Caudate nucleus (tissue), 63 donors: ENCODE measurements at places on chromosomes 4 and X.

DNA sequence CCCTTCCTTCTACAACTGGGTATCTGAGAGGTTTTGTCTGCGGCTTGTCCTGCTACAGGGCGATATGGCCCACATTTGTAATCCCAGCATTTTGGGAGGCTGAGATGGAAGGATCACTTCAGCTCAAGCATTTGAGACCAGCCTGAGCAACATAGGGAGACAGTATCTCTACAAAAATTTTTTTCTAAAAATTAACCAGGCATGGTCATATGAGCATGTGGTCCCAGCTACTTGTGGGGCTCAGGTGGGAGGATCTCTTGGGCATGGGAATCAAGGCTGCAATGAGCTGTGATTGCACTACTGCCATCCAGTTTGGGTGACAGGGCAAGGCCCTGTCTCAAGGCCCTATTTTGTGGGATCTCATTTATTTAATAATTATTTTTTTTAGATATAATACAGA is 420.6 kb upstream of the PABPC4L start:
- no peak for DNase-seq

GRCh38 chr4:14184265-14184664 is 556.7 kb upstream of the BOD1L1 start:
- DNase-seq = no peak

- no peak for DNase-seq
Observed at GRCh38 chr4:158496030-158496741, 25.5 kb upstream of the RXFP1 start.

GRCh38 chr4:125911481-125911880 is 596.7 kb downstream of the FAT4 start:
- DNase-seq = no peak

GRCh38 chrX:39170464-39170863 is 369.2 kb downstream of the MID1IP1 start:
- DNase-seq = no peak

DNA sequence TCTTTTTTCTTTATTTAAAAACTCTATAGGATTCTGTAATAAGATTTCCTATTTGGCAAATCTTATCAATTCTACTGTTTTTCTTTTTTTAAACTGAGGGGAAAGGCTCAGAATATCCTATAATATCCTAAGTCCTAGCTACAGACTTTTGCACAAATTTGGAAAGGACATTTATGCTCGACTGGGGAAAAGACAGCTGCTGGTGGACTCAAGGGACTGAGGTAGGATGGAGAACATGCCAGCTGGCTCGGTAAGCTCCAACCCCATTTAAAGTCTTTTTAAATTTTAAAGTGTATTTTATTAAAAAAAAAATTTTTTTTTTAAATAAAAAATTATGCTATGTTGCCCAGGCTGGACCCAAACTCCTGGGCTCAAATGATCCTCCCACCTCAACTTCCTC is 36.8 kb downstream of the BOD1L1 start:
- DNase-seq = no peak

DNA sequence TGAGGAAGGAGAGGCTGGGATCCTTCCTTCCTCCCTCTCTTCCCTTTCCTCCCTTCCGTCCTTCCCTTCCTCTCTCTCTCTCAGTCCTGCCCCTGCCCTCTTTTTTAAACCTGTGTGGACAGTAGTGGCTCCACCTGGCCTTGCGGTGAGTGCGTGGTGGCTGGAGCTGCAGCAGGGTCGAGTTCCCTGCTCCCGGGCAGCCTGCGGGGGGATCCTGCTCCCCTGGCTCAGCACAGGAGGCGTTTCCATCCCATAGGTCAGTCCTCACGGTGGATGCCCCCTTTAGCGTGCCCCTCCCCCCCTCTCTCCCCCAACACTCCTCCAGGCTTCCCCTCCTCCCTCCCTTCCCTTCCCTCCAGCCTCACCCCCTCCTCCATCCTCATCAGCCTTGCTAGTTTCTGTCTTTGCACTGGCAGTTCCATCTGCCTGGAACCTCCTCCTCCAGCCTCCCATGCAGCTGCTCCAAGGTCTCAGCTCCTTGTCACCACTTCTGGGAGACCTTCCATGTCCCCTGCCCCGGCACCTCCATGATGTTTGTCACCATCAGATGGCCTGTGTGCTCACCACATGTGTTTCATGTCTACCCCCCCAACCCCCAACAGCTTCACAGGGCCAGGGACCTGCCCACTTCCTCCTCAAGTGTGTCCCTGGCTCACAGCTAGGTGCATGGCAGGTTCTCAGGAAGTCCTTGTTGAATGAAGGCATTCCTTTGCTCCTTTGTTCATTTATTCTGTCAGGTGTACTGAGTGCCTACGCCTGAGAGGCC is 68.4 kb downstream of the PSAPL1 start:
- DNase-seq = no peak

DNA sequence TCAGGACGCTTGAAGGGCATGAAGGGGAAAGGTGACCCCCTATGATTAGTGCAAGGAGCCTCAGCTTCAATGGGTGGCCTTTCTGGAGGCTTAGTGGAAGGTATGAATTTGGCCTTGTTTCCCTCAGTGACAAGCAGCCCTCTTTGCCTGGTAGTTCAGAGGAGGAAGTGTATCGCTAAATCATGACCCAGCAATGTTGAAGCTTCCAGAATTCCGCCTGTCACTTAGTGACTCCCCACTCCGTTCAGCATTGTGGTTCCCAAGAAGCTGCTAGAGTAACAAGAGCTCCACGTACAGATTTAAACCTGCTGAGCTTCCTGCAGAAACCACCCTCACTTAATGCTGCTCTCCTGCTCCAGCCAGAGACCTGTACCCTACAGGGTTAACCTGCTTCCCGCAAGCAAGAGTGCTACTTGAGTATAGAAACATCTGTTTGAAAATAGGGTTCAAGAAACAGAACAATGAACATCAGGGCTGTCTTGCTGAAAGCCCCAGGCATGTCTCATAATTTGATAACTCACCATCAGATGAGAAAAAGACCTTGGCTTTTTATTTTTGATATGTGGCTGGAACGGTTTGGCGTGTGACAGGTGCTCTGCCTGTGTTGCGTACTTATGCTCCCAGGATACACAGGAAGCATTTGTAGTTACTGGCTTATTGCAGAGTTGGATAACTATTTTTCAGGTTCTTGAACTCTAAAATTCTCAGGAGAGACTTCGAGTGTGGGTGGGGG is 105.2 kb downstream of the UCHL1 start:
- DNase-seq = no peak

DNA sequence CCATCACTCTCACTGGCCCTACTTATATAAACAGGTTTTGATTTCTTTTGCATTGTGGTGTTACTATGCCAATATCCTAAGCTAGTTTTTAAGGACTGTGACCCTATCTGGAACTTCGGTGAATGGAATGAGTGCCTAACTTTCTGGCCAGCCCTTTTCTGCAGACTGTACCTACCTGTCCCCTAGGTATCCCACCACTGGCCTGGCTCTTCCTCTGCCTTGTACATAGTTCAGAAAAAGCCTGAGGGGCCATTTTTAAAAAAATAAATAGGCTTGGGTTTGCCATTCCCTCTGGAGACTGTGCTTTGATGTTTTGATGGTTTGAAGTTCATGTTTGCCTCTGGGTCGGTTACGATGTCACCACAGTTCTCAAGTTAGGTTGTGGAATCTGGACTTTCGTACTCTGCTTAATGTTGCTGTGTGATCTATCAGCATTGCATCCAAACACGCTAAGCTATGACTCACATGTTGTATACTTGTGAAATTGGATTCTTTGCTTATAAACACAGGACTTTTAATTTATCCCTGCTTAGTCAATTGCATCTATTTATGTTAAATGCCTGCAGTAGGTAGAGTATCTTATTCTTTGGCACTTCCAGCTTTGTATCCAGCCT is 182.0 kb downstream of the ANKRD50 start:
- no peak for DNase-seq

- no peak for DNase-seq
Observed at GRCh38 chr4:183101956-183102480, 3.0 kb downstream of the WWC2 start.

DNA sequence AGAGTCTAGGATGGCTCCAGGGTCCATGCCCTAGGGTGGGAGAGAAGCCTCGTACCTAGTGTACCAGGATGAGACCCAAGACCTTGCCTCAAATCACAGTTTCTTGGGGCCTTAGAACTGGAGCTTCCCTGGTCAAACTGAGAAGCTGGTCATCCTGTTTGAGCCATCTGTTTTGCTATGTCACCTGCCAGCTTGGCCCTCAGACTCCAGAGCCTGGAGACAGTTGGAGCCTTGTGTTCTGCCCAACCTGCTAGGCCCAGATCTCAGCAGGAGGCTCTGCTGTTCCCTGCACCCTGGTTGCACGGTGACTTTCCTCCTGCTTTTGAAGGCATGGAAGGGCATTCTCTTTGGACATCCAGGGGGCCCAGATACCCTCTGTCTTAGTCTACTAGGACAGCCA is 206.3 kb upstream of the ATP6AP2 start:
- DNase-seq = no peak

DNA sequence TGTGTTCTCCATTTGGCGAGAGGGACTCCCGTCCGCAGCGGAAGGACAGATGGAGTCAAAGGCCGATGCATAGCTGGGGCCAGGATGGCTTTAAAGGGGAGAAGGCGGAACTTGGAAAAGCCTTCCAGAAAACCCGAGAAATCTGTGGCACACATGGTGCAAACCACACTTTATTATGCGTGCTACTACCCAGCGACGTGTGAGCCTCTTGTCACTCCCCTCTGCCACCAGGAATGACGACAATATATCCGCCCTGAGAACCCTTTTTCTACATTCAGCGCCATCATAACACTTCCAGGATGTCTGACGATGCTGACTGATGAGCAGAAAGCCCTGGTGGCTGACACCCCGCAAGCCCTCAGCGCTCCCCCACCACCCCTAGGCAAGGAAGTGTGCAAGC is 689 bp upstream of the DCHS2 start:
- DNase-seq = no peak

DNA sequence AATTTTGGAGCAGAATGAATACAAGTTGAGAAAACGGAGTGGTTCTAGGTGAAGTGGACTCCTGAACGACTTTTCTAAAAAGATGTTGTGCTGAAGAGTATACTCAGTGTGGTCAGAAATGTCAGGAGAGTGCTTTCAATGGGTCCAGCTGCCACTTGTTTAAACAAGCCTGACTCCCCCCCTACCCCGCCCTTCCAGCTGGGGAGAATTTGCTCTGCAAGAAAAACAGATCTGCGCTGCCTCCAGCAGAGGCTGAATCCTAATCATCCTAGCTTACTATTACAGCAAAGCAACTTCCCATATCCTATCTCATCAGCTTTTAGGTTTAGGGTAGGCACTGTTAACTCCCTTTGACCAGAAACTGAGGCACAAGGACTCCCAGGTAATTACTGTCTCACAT is 1.9 kb downstream of the MAP3K15 start:
- no peak for DNase-seq

DNA sequence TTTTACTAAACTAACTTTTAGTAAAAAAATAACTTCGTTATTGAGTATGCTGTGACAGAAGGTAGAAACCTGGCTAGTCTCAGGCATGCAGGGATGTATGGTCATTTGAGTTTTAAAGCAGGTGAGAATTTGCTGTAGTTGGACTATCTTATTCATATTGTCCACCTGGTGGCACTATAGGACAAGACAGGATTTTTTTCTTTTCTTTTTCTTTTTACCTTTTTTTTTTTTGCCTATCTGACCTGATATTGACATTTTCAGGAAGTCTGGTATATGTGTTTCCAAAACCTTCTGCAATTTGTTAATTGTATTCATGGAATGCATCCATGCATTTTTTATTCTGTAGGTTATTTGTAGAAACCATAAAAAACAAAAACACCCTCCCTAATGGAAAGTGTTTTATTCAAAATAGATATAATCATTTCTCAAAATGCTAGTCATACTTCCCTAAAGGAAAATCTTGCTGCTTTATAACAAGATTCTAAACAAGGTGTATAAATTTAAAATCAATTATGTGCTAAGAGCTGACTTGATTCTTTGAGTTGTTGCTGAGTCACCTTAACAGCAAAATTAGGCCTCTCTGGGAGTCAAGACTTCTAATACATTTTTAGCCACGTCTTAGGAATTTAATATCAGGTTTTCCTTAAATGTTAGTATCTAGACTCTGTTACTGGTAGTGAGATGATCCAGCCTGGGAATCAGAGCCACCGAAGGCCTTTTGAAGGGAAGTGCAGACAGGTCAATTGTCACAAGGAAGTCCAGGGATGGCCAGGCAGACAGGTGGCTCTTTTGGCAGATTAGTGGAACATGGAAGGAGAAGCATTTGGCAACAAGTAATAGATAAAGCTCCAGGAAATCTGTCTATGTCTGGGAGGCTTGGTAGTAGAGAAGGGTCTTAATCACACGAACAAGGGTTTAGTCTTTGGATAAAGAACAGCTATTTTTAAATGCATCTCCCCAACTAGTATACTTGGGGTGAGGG is 201.3 kb upstream of the GNPDA2 start:
- DNase-seq = no peak

GRCh38 chrX:148788449-148788848 is 288.0 kb downstream of the AFF2 start:
- DNase-seq = no peak

DNA sequence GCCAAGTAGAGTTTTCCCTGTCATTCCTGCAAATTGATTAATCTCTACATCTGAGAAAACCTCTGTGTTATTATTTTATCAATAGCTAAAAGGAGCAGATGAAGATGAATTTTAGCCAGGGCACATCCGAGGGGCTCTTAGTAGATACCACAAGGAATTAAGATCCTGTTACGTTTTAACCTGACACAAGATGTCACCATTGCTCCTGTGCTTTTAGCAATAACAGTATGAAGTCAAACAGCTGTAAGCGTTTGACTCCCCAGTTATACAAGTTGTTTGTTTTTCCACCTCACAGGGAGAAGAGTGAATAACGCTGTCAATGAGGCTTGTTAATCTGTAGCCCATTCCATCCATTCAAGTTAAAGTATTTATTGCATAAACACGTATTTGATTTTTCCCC is 76.0 kb upstream of the AP1S2 start:
- DNase-seq = no peak

GRCh38 chr4:145061318-145061920 is 36.6 kb downstream of the ANAPC10 start:
- DNase-seq = no peak

- DNase-seq = peak; percentile 23
Observed at GRCh38 chrX:49106930-49107329, 16.6 kb downstream of the GPKOW start.

GRCh38 chrX:19245711-19246269 is 97.9 kb upstream of the PDHA1 start:
- no peak for DNase-seq

DNA sequence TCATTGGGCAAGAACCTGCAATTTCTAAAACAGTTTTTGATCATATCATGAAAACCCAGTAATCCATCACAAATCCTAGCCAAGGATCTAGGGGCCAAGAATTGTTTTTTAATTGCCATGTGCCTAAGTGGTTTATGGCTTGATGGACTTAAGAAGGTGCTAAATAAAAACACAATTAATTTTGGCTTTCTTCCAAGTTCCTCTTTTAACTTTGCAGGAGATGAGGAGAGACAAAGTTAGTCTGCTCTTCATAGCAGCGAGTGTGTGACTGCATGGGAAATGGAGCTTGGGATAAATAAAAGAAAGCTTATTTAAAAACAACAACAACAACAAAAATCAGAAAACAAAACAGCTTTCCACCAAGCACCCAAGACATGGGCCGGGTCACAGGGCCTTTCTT is 41.4 kb downstream of the ARHGEF9 start:
- no peak for DNase-seq

- no peak for DNase-seq
Observed at GRCh38 chr4:140163029-140163810, 9.2 kb upstream of the MAML3 start.
